Suppressor macrophage treated with lipopolysaccharide for 4 hours (primary cell): ENCODE measurements at places on chromosomes 11 and 22.

DNA sequence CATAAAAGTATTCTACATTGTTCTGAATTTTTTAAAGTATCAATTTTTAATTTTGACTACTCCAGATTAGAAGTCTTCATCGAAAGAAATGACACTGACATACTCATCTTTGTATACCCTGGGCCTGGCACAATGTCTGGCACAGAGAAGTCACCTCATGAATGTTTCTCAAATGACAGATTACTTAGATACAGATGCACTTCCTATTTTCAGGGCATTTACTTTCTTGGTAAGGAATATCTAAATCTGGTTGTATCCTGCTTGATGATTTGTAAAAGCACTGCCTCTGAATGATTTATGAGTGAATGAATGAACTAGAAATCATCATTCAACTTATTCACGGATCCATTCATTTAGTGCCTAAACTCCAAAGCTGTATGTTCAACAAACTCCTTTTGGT is 1784.7 kb downstream of the LRRC4C start:
- no peak for DNase-seq

DNA sequence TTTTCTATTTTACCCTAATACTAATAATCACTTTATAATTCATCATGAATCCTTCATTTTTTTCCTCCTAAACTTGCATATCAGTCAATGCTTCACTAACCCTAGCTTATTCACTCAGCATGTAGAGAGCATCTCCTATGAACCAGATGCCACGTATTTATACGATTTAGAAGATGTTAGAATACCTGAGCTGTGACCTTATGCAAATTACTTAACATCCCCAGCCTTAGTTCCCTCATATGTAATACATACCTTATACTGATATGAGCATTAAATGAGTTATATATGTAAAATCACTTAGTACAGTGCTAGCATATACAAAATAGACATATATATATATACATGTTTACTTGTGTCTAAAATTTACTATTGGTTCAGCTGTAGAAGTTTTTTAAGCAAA is 9.0 kb downstream of the FAM76B start:
- no peak for DNase-seq

- no peak for DNase-seq
Observed at GRCh38 chr22:28141614-28142013, 222.6 kb upstream of the PITPNB start.

- no peak for DNase-seq
Observed at GRCh38 chr11:2450321-2451041, 5.7 kb downstream of the KCNQ1 start.

DNA sequence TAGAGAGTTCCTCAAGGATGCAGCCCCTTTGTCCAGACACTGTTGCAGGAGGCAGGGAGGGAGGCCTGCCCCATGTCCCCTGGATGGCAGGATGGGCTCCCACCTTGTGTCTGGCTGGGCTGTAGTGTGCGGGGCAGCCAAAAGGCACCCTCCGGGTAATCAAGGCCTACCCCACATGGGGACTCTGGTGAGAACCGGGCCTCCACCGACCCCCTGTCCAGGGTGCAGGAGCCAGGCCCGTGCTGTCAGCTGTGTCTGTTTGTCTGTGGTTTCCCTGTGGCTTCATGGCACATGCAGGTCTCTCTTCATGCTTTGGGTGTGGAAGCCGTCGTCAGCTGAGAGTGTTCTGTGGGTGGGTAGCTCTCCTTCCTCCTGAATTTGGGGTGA is 1240.9 kb downstream of the BRD1 start:
- DNase-seq: no peak

DNA sequence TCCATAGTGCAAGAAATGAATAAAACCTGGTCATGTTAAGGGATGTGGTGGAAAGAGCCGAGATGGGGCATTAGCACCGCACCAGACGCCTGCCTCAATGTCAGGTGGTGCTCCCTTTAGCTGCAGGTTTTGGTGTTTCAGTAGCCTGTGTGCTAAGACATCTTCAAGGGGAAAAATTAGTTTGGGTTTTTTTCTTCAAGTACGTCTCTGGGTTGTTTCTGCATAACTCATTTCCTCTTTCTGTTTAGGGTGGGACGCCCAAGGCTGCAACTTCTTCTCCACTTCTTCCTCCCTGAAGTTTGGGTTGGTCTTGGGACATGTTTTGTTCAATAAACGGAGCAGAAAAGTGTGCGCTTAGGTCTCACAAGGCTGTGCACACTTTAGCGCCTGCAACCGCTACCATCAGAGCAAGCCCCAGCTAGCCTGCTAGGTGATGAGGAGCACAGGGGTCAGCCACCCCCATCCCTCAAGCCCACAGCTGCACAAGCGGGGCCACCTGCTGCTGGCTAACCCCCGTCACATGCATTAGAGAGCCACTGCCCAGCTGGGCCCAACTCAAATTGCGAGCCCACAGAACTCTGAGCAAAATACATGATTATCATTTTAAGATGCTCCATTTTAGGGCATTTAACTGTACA is 1495.7 kb downstream of the TBC1D22A start:
- DNase-seq: no peak

- no peak for DNase-seq
Observed at GRCh38 chr11:27085111-27085510, 44.5 kb downstream of the BBOX1 start.

DNA sequence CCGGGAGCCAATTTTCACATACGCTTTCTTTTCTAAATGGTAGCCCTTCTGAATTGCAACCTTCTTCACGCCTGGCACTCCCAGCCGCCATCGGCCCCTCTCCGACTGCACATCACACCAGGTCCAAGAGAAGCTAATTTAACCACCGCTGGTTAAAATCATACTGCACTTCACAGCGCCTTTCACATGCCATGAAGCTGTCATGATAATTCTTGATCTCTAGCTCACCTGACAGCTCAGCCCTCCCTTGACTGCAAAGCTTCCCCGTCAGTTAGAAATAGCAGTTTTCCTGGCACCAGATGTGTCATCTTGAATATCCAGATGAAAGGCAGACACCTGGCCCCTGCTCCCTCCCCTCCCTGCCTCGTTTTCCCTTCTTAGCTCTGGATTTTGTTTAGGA is 101.4 kb downstream of the ARL14EP start:
- DNase-seq: no peak

DNA sequence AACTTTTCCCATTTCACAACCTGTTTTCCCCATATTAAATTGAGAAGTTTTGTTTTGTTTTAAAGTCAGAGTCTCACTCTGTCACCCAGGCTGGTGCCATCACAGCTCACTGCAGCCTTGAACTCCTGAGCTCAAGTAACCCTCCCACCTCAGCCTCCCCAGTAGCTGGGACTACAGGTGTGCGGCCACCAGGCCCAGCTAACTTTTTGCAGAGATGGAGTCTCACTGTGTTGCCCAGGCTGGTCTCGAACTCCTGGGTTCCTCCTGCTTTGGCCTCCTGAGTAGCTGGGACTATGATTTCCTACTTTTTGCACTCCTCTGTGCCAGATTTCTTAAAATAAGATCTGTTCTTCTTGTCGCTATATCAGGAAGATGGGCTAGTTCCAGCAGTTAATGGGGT is 44.9 kb downstream of the GNB1L start:
- DNase-seq: no peak

DNA sequence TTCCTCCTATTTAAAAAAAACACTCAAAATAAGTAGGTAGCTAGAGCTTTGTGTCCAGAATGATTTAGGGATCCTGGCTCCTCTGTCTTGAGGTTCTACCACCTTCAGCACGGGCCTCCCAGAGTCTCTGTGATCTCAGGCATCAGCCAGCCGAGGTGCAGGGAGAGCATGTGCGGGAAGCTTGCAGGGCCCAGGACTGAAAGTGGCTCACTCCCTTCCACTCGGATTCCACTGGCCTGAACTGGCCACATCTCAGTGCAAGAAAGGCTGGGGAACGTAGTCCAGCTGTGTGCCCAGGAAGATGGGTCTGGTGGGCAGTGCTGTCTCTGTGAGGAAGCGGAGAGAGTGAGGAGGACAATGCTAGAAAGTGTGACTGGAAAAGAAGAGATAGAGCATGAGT is 68.3 kb upstream of the MYOD1 start:
- no peak for DNase-seq

DNA sequence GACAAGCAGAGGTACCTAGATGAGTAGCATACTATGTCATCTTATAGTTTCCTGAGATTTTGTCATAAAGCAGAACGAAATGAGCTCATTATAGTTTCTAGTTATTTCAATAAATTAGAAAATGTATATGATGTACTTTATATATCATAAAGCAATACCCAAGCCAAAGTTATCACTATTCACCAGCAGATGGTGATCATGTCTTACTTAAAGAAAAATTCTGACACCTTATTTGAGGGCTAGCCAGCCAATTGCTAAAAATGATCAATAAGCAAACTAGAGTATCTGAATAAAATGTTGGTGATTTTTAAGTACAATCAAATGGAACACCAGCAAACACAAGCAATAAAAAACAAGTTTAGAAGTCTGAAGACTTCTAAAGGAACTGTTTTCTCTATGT is 44.1 kb downstream of the RSF1 start:
- DNase-seq: no peak

DNA sequence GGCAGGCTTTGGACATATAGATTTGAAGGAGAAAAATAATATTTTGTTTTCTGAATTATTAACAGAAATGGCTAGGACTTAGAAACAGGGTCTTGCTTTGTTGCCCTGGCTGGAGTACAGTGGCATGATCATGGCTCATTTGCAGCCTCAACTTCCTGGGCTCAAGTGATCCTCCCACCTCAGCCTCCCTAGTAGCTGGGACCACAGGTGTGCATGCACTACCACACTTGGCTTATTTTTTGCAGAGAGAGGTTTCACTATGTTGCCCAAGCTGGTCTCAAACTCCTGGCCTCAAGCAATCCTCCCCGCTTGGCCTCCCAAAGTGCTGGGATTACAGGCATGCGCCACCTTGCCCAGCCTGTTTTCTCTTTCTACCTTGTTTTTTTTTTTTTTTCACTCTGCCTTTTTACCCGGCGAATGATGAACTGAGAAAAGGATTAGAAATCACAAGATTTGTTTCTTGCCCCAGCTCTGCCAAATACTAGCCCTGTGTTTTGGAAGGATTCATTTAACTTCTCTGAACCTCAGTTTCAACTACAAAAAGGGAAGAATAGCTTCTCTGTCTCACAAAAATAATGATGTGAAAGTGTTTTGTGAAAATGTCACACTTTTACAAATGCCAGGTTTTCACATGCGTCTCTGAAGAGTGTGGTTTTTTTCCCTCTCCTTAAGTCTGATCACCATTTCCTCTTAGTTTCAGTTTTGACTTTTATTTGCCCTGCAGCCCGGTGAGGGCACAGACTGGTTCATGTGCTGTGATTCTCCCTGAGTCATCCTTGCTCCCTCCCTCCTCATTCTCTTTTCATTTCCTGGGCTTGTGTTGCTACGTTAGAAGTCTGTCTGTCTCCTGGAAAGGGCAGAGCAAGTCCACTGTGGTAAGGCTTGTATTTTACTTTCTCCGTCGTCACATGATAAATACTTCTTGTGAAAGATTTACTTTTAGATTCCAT is 67.7 kb downstream of the BCL2L13 start:
- peak; percentile 97 for DNase-seq

DNA sequence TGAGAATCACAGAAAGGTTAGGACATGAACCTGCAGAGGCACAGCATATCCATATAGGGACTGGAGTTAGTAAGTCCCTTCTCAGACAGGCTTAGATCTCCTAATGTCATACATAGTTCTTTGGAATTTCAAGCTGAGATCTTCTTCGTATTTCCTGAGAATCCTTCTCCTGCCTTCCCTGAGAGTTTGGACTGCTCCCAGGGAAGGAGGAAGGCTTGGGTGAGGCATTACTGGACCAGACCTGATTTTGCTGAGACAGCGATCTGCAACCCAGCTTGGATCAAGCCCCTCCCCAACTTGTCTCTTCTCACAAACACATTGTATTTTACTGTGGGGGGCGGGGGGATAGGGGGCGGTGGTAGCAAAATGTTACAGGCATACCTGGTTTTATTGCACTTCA is 108.5 kb downstream of the TSPAN18 start:
- no peak for DNase-seq

- peak; percentile 11 for DNase-seq
Observed at GRCh38 chr11:119195680-119196079, 10.4 kb downstream of the NHERF4 start.

DNA sequence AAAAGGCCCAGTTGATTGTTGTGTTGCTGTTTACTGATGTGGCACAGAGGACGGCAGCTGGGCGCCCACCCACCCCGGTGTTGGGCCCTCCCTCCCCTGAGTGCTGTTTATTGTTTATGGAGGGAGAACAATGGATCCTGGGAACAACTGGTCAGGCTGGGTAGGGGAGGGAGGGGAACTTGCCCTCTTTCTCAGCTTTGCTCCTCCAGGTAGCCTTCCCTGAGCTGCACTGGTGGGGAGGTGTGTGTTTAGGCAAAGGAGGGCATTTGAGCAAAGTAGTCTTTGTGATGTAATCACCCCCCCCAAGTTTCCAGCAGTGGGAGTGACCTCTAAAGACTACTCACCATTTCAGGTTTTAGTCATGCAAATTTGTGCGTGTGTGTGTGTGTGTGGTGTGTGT is 1035.3 kb downstream of the NTM start:
- no peak for DNase-seq

DNA sequence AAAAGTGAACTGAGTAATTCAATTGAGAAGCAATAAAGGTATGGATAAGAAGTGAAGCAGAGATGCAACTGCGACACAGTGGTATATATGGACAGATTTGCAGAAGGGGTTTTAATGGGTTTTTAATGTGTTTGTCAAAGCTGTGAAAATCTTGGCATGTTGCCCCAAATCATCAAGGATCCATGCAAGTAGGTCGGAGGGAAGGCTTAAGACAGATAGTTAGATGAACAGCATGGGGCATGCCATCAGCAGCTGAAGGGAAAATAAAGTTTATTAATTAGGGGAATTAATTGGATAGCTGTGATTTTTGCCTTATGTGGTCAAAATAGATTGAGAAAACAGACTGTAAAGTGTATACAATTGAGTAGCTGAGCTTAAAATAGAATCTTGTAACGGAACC is 840.1 kb downstream of the JRKL start:
- no peak for DNase-seq
